ENCODE measurements at places on chromosomes 3 and 15.
A peak's percentile ranks its signal among the peaks of the same experiment; 100 is the strongest.

DNA sequence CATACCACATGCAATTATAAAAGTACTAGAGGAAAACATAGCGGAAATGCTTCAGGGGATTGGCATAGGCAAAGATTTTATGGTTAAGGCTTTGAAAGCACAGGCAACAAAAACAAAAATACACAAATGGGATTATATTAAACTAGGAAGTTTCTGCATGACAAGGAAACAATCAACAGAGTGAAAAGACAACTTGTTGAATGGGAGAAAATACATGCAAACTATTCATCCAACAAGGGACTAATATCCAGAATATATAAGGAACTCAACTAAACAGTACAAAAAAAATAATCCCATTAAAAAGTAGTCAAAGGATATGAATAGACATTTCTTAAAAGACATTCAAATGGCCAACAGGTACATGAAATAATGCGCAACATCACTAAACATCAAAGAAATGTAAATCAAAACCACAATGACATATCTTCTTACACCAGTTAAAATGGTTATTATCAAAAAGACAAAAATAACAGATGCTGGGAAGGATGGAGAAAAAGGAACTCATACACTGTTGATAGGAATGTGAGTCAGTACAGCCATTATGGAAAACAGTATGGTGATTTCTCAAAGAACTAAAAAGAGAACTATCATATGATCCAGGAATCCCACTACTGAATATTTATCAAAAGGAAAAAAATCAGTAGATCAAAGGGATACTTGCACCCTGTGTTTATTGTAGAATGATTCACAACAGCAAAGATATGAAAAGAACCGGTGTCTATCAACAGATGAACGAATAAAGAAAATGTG lies 39.1 kb downstream of the COPS2 start:
- no peak for DNase-seq

DNA sequence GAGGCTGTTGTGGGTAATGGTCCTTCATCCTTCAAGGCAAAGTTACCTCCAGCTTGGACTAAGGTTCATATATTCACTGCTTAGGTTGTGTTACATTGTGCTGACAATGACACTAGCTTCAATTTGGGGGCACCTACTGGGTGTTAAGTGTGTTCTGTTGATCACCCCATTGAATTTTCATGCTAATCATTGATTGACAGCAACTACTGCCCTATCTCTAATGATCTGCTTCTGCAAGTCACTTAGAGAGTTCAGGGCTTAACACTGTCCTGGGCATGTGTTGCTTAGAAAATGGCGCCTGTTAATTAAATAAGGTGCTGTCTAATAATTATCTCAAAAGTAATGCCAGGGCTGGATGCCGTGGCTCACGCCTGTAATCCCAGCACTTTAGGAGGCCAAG lies 3.4 kb downstream of the FLNB start:
- DNase-seq: no peak

DNA sequence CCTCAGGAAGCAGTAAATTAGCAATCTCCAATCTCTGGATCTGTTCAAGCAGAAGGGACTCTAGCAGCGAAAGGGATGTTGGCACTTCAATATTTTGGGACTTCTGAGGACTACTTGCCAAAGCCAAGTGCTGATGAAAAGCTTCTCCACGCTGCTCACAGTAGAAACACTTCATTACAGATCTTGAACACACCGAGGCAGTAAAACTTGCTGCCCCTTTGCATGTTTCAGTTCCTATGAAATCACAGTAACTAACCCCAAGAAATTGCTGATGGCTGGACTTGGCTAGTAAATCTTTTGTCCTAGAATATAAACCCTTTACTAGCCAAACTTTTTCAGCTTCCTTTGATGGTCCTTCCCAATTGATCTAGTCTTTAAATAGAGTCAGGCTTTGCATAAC lies 750.5 kb upstream of the GRM7 start:
- DNase-seq: no peak

DNA sequence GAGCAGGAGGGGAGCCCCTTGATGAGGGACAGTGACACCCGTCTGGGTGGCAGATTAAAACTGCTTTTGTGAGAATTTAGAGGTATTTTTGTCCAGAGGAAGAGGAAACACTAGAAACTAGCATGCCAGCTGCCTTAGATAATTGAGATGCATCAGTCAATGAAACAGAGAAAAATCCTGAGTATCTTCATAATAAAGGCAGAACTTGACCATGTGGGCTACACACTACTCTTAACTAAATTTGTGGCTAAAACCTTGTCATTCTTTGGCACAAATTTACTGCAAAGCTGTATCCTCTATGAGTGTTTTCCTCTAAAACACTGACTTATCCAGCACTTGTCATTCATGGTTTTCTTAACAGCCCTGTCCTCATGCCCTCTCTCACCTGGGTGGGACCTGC lies 259.7 kb upstream of the TPM1 start:
- no peak for DNase-seq

DNA sequence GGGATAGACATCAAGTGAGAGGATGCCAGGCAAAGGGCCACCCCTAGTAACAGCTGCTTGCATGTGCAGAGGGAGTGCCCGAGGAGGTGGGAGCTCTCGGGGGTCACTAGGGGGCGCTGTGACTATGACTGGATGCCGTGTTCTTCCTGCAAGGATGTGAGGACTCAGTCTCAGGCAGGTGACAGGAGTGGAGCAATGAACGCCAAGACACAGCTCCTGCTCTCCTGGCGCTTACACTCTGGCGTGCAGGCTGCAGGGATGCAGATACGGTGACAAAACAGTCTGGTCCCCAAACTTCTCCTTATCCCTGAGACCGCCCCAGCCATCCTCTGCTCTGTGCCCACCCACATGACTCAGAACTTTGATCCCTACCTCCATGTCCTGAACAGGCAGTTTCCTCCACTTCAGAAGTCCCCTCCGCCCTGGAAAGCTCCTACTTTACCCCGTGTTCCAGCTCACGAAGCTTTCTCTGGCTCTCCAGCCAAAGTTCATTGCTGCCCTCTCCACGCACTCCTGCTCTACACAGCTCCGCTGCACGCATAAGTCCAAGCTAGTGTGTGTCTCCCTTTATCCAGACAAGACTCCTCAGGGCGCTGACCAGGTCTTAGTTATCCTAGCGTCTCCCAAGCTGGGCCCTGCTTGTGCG lies 14.7 kb downstream of the RHOV start:
- DNase-seq: peak; percentile 71

DNA sequence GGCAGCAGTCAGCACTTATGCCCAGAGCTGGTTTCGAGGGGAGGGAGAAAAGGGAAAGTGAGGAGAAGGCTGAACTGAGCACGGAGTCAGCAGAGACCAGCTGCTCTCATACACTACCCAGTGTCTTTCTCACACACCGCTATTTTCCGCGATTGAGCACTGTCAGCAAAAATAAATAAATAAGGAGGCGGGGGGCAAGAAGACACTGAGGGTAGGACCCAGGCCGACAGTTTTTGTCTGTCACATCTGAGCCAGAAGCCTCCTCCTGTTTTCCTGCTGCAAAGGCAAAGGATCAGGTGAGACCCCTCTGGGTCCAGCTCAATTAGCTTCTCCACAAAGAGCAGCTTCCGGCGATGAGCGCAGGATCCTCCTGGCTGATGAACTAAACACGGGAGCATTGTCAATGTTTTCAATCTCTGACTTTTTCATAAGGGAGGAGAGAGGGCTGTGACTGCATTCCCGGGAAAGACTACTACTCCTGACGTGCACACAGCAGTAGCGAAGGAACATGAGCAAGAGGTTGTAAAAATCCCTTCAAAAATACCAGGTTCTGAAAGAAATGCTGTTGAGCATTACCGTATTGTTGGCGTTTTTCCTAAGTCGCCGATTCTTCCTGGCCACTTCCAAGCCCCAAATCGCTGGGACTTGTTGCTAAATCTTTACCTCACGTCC lies 1.3 kb downstream of the FRMD5 start:
- DNase-seq: peak; percentile 13

DNA sequence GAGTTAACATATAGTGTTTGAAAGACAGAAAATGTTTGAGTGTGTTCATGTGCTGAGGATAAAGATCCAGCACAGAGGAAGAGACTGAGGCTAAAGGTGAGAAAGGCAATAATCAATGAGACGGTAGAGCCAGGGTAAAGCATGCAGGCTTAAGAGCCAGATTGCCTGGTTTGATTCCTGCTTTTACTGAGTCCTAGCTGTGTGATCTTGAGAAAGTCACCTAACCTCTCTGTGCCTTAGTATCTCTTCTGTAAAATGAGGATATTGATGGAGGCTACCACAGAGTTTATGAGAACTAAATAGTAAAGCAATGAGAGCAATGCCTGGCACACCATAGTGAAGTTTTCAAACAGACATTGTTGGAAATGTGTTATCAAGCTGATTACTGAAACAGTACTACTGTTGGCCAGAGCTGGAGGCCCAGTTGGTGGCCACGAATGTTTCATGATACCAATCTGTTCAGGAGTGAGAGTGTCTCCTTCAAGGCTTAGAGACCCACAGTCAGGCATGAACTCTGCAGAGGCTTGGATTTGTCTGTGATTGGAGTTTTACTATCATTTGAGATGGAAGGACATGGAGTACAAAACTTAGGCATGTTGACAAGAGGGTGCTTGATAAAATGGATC lies 26.8 kb downstream of the IL16 start:
- no peak for DNase-seq

- DNase-seq: peak; percentile 60
Measured at GRCh38 chr3:129461022-129461421, 21.0 kb downstream of the IFT122 start.

Data from kidney capillary endothelial cell (primary cell).